ENCODE measurements at places on chromosomes 7 and 10.

GRCh38 chr10:118116715-118117449 lies 70.1 kb upstream of the RAB11FIP2 start:
- DNase-seq = no peak
- H3K4me3 ChIP-seq = no peak overlapping the region

- DNase-seq = no peak
- no peak overlapping the region for H3K27ac ChIP-seq
- H3K4me3 ChIP-seq = no peak overlapping the region
- H3K4me1 ChIP-seq = no peaks in the 10 kb centered on the region
- H3K36me3 ChIP-seq = no peaks in the 10 kb centered on the region
- H3K27me3 ChIP-seq = peaks cover 9% of the 10 kb centered on the region
Measured at GRCh38 chr10:94105226-94105625, 111.5 kb downstream of the PLCE1 start.

DNA sequence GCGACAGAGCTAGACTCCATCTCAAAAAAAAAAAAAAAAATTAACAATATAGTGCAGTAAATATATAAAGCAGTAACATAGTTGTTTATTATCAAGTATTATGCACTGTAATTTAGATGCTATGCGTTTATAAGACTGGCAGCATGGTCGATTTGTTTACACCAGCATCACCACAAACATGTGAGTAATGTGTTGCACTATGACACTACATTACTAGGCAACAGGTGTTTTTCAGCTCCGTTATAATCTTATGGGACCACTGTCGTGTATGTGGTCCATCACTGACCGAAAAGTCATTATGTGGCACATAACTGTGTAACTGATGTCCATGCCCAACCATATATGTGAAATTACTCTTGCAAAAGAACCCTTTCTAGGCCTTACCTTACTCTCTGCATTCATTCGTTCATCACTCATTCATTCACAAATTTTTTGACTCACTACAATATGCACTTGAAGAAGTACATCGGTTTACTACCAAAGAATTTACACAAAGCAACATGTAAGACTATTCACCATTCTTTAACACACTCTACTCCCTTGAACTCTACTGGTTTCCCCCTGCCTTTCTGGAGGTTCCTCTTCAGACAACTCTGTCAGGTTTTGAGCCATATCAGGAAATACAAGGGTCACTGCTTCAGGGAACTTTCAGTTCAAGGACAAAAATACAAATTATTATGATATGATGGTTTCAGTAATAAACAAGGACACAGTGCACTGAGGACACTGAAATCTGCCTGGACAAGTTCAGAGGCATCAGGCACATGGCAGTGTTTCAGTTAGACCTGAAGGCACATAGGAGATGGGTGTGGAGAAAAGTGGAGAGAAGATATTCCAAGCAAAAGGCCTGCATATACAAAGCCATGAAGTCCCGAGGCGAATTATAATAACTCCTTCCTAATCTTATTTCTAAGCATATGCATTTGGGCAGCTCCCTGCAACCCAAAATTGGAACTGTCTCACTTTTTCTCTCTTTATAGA lies 17.4 kb downstream of the ITGB1 start:
- H3K27me3 ChIP-seq = no peaks in the 10 kb centered on the region
- DNase-seq = no peak
- H3K36me3 ChIP-seq = no peaks in the 10 kb centered on the region

GRCh38 chr7:136585954-136586670 lies 282.3 kb upstream of the CHRM2 start:
- H3K27ac ChIP-seq = no peak overlapping the region
- DNase-seq = no peak
- no peaks in the 10 kb centered on the region for H3K27me3 ChIP-seq
- H3K4me1 ChIP-seq = no peaks in the 10 kb centered on the region
- H3K4me3 ChIP-seq = no peak overlapping the region

Data from activated T-helper 2 cell treated with anti-CD3 and anti-CD28 coated beads, Interferon-gamma antibody, Interleukin-2, Interleukin-4, amounts not matched to agents 10 μg/mL and 5 μg/mL and 100 μg/mL, durations not matched to agents 14 hours and 24 hours and 36 hours (primary cell).